Amniotic stem cell (primary cell): ENCODE measurements at places on chromosomes 12 and 14.

- DNase-seq = no peak
These were observed at the start of gene CEBPE for GRCh38 chr14:23118506-23119362. CEBPE (minus strand) TSS chr14:23119255; CDS start chr14:23119091, 164 bp downstream.

DNA sequence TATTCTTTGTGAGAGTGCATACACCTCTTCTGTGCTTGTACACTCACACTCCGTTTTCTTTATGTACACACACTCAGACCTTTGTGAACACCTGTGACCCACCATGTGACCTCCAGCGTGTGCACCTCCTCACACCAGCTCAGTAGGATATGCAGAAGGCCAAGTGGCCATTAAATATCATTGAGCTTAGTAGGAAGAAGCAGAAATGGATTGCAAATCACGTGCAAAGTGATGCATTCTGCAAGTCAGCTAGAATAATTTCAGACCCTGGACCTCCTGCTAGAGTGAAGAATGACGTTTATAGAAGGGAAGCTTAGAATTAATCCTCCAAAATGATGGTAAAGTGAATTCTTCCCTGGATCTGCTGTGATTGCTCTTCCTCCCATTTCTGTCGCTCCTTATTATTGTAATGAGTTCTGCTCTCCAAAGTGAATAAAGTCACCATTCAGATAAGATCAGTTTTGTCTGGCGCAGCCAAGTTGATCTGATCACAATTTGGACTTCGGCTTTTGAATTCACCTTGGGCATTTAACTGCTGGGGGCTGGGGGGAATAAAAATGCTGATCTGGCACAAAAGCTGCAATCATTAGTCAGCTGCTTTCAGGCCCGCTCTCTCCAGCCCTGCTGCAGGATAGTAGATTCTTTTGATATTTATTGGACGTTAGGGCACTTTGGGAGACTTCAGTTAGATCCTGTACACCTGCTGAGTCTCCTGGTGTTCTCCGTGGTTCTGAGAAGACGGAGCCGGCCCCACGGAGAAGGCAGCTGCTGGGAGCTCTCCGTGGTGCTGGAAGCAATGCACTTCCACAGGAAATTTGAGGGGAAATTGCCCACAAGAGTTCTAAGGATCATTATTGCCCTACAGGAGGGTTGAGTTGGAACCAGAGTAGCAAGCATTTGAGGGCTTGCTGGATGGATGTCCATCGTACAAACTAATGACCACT is 12.4 kb upstream of the NRXN3 start:
- no peak for DNase-seq

- no peak for DNase-seq
These were observed 24.3 kb downstream of the ZFC3H1 start for GRCh38 chr12:71639341-71639760.

DNA sequence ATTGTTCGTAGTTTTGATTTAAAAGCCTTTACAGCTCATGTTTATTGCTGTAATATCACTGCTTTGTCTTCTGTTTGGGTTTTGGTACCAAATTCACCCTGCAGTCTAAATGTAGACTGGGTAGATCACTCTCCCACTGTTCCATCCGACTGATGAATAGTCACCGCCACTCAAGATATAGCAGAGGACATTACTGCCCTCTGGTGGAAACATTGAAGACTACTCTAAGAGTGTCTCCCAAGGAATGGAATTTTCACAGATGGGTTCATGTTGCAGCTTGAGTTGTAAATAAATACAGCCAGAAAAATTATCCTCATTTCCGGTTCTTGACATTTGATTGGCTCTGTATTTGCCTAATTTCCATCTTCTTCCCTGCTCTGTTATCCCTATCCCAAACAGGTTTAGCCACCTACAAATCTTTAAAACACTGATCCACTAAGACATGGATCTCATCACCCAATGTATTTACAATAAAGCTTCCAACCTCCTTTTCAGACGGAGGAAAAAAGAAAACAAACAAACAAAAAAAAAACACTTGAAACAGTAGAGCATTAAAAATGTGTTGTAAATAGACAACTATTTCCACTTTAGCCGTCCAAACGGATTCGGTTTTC is 198.3 kb upstream of the CPNE8 start:
- DNase-seq = no peak

DNA sequence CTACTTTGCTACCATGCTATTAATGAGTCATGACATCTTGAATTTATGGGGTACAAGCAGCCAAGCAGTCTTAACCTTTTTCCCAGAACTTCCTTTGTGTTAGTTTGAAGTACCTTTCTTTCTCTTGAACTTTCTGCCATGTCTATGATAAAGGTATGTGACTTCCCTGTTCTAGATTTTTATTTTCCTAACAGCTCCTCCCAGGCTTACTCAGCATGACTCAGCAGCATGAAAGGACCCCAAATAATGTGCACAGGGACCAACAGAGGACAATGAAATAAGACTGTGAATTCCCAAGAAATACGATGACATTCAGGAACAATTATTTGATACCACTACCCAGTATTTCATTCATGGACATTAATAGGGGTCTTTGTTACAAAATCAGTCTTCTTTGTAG is 60.0 kb downstream of the TTC6 start:
- no peak for DNase-seq

DNA sequence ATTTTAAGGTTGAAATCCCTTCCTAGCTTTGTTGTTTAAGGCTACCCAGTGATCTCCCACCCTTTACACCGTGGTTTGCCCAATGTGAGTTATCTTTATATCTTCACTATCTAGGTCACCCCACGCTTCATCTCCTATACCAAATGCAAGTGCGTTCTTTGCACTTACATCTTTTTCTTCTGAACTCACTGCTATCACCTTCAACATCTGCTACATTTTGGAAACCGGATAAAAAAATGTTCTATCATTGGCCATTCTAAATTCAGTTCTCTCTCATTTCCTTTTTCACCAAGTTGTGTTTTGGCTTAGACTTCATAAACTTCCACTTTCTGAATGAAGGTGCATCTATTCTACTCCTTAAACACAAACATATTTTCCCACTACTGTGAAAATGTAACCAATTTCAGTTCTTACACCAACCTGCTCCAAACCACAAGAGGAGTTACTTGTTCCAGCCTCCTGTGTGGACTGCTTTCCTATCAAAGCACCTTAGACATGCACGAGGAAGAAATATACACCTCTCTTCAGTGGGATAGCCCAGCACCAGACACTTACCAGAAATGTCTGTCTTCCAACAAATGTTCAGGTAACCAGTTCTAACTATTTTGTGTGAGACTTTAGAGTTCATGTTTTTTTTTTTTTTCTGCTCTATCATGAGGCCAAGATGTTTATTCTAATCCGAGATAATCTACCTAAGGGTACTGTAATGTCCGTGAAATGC is 21.9 kb downstream of the CLEC9A start:
- DNase-seq = no peak

DNA sequence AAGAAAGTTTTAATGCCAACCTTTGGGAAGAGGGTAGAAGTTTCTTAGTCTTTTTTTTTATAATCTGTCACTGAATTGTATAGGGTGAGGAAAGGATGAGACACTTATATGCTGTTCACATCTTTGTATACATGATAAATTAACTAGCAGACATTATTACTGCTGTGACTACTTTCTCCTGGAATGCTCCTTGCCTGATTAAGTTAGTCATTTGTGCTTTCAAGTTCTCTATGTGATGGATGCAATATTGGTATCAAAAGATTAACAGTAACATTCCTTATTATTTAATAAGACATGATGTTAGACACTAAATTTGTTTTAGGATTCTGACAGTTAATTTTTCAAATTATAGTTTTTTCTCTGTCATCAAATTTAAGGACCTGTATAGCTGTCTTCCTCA is 223.4 kb upstream of the GARIN2 start:
- DNase-seq = no peak

DNA sequence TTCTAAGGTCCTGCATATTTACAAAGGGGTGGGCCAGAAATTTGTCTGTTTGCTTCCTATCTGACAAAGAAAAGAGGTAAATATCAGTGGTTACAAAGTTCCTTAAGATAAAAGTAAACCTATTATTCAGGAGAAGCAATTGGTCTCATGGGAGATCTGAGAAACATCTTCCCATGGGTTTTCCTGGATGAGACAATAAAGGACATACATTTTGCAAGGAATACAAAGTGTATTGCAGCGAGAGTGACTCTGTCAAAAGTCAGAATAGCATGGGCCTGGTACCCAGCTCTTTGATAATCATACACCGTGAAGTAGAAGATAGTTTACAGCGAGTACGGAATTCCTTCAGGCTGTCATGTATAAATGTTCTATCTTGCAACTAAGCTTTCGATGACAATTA is 14.2 kb downstream of the LRRK2 start:
- DNase-seq = no peak

DNA sequence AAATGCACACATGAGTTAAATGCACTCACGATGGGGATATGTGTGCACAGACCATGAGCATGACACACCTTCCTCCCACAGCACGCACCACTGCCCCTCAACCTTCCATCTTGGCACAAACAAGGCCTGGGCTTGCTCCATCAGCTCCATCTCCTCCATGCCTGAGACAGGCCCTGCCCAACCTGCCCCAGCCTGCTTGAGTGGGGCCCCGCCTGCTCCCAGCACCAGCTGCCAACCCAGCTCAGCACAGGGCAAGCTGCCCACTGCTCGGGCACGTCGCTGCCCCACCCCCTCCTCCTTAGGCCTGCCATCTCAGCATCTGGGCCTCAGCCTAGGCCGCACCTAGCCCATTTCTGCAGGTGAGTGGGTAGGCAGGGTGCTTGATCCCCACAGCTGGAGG is 27.6 kb upstream of the KRT78 start:
- no peak for DNase-seq

GRCh38 chr12:129200576-129200975 is 347.3 kb downstream of the GLT1D1 start:
- no peak for DNase-seq

GRCh38 chr12:90199006-90199405 is 490.4 kb upstream of the ATP2B1 start:
- no peak for DNase-seq

GRCh38 chr14:75549169-75549568 is 26.9 kb downstream of the BATF start:
- no peak for DNase-seq

DNA sequence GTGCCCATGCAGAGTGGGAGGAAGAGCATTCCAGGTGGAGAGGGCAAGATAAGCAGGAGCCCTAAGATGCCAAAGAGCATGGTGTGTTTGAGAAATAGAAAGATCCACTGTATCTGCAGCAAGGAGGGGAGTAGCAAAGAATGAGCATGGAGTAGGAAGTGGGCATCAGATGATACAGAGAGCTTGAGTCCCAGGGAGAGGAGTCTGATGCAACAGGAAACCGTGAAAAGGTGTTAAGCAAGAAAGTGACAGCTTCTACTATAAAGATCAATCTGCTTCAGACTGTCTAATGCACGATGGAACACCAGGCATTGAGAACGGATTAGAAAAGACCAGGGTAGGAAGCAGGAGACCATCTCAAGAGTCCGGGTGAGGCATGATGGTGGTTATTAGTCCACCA is 12.3 kb upstream of the GPRC5D start:
- no peak for DNase-seq
